NAMALWA (cell line): ENCODE measurements at places on chromosomes 7 and 10.

- DNase-seq, result no peak
Measured at GRCh38 chr10:17644485-17644943, 563 bp downstream of the STAM start.

- no peak for DNase-seq
Measured at GRCh38 chr7:128167042-128167701, 73.9 kb upstream of the LEP start.

DNA sequence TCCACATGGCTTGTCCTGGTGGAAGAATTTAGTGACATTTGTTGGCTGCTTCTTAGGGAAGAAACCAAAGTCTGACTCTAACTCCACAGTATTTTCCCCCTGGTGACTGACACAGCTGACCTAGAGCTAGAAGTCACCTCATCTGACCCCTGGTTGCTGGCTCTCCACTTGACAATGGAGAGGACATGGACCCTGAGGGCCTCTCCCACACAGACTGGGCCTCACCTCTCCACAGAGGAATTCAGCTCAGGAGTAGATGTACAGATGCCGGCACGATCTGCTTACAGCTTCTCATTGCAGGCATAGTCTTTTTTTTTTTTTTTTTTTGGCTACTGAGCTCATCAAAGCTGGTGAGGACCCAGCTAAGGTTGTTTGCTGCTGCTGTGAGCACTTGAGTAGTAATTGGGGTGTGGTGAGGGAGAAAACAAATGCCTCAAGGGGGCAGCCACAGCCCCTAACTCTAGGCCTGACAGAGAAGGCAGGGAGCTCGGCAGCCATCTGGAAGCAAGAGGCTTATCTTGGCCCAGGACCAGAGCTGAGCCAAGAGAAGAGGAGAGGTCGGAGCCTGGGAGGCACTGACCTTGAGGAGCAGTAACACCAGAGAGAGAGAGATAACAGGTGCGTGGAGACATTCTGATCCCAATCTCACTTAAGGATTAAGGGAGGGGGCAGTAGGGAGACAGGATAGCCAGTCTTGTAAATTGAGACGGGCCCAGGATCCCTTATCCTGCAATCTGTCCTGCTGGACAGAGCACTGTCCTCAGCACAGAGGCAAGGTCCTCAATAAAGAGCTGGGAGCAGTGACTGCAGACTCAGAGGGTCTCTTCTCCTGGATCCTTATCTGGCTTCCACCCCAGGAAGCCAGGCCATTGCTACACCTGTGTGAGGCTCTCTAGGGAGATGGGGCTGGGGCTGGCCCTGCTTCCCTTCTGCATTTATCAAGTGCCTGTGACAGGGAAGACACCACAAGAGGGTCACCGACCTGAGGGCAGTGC is 9.4 kb downstream of the PRSS58 start:
- no peak for DNase-seq

- DNase-seq, result no peak
Measured at GRCh38 chr10:133401500-133401899, 7.5 kb downstream of the MTG1 start.

DNA sequence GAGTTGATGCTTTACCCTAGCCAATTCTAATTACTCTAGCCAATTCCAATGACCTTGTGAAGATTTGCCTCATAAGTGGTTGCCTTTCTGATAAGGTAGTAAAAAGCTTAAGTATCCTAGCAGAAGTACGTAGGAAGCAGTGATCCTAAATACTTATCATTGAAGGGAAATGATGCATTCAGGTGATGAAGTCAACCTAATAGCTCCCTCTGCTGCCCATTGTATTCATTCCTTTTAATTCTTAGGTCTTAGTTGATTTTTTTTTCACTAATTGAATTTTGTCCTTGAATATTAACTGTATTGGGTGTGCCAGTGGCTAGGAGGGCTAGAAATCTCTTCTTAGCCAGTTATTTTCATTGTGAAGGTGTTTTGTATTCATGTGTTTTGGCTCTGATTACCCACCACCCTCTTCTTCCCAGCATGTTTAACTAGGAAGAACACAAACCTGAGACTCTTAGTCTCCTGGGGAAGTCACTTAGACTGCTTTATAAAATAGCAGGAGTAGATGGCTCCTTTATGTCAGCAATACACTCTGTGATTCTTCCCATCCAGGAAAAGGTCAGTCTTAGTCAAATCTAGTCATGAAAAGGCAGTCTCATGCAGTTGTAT is 46.3 kb downstream of the PLEKHA8 start:
- DNase-seq, result peak; percentile 72

DNA sequence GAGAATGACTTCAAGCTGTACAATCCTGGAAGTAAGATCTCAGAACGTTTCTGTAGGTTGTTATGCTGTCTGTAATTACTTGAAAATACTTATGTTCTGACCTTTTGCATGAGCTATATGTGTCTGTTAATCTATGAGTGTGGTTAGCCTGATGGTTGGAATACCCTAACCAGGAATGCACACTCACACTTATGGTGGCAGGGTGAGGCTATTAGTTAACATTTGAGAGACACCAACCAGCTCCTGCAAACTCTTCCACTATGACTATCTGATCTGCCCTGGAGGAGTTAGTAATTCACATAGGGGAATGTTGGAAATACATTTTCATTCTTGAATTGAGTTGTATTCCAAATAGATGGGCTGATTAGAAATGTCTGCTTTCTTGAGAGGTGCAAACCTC is 450.3 kb downstream of the INHBA start:
- DNase-seq, result no peak

GRCh38 chr10:89092981-89093380 is 102.4 kb downstream of the FAS start:
- no peak for DNase-seq

- DNase-seq, result no peak
Measured at GRCh38 chr10:88289342-88289741, 293.8 kb downstream of the RNLS start.

GRCh38 chr7:26857506-26858240 is 6.7 kb downstream of the SKAP2 start:
- DNase-seq, result no peak

DNA sequence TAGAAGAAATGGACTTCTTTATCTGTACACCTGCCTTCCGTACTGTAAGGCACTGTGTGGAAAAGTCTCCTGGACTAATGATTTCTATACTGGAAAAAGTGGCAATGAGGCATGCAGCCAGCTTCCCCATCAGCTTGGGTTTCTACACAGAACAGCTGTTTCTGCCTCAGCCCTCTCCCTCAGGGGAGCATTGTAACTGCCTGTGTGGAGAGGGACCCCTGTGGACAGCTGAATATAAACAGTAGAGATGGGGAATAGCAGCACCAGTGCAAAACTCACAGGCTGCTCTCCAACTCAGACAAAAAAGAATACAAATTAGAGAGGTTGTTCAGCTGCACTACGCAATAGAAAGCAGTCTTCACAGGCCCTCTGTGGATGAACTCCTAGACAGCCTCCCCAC is 451.3 kb upstream of the MBL2 start:
- no peak for DNase-seq

GRCh38 chr10:100980311-100980710 is 7.0 kb downstream of the MRPL43 start:
- no peak for DNase-seq

DNA sequence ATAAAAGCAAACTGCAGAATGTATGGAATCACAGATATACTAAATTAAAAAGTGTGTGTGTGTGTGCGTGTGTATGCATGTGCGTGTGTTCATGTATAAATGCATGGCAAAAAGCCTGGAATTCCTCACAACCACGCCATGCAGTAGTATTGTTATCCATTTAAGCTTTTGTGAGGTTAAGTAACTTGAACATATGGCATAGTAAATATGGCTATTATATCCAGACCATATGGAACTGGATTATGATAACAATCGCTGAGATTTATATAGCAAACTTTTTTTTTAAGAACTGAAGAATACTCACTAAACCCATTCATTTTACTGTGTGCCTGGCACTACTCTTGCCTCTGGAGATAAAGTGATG is 22.3 kb upstream of the NANOS1 start:
- DNase-seq, result no peak

DNA sequence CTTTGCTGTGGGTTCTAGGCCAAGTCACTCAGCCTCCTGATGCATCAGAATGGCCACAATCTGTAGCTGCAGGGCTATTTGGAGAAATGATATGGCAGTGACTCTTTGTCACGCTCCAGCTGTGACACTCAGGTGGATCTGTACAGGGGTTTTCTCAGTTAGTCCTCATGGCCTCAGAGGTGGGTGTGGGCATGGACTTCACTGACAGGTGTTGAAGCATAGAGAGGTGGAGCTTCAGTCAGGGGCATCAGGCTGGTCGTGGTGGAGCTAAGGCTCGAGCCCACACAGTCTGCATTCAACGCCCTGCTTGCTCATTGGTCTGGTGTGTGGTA is 21.2 kb downstream of the PALD1 start:
- DNase-seq, result peak; percentile 37

DNA sequence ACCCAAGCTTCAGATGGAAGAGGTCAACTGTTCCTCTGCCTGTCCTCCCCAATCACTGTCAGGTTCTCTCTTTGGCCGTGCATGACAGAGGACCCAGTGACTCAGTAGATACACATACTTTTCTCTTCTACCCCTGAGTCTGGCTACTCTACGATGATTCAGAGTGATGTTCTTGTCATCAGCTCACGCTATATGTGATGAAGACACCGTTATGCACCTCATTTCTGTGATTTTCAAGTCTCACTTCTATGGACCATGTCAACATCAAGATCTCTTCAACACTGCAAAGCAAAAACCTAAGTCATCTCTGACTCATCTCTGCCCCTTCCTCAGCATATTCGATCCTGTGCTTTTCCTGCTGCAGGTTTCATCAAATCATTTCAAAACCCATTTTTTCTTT is 76.6 kb upstream of the DGKI start:
- DNase-seq, result no peak
